GM12892 (cell line): ENCODE measurements at places on chromosomes 16 and 17.

- no peak for DNase-seq
These were observed 677 bp downstream of the P2RX1 start for GRCh38 chr17:3915581-3915994.

GRCh38 chr17:1360975-1361374 is 39.0 kb downstream of the YWHAE start:
- DNase-seq: no peak

GRCh38 chr16:16928532-16929109 is 542.1 kb downstream of the XYLT1 start:
- no peak for DNase-seq

DNA sequence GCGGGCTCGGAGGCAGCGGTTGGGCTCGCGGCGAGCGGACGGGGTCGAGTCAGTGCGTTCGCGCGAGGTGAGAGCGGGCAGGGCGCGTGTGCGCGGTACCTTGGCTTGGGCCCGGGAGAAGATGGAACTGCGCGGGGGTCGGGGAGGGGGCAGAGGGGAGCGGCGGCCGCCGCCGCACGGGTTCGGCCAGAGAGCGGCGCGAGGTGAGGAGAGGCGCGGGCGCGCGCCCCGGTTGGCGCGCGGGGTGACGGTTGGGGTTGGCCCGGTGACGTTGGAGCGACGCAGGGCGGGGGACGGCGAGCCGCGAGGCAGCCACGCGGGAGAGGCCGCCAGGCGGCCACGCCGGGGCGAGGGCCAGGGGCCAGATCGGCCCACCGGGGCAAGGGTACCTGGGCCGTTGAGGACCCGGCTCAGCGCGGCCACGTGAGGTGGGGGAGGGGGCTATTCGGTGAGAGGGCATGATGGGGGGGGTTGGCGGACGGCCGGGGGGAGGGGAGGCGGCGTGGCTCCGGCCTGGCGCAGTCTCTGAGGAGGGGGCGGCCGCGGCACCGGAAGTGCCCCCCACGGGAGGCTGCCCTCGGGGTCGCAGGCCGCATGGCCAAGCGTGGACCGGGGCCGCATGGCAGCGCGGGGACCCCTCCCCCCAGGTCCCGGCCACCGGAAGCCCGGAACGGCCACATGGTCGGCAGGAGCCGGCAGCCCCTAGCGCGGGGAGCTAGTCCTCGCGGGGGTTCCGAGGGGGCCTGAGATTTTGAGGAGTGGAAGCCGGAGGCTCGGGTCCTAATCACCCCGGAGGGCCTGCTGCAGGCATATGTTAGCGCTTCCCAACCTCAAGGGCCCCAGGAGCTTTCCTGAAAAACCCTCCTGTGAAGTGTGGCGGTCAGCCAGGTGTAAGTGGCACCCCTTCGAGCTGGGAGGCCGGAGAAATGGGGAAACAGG is 527 bp downstream of the EIF5A start:
- DNase-seq: no peak

GRCh38 chr16:62832214-62832613 is 796.0 kb upstream of the CDH8 start:
- DNase-seq: no peak

DNA sequence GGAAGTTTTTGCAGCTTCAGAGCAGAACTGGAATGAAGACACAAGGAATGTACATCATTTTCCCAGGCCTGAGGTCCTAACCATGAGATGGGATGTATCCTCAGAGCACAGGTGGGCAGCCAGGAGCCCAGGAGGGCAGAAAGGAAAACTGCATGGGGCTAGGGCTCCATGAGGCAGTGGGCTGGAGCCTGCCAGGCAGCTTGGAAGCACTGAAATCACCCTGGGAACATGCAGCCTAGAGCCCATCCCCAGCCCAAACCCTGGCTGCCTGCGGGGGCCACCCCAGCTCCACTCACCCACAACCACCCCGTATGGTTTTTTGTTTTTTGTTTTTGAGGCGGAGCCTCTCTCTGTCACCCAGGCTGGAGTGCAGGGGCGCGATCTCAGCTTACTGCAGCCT is 86.2 kb upstream of the SIAH1 start:
- DNase-seq: no peak

DNA sequence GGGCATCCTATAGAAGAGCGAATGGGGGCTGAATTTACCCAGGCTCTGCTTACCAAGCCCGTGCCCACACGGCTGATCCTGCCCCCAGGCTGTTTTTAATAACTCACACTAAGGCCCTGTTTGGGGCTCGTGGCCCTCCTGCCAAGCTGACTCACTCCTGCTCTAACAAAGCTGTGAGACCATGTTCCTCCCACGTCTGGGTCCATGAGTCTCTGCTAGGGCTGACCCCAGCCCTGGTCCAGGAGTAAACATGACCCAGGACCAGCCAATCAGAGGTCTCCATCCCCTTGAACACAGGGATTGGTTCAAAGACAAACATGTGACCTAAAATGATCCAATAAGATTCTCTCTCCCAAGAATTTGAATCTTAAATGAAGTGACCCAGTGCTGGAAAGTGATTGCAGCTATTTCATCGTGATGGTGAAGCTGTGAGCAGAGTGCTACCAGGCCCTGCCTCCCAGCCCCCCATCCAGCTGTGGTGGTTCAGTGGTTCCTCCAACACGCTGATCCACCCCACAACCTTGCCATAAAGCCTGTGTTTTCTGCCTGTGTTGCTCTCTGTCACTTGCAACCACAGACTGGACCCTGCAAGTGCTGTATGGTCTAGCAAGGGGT is 57.2 kb downstream of the C16orf82 start:
- no peak for DNase-seq

GRCh38 chr17:34671191-34671590 is 91.8 kb downstream of the TMEM132E start:
- DNase-seq: no peak

DNA sequence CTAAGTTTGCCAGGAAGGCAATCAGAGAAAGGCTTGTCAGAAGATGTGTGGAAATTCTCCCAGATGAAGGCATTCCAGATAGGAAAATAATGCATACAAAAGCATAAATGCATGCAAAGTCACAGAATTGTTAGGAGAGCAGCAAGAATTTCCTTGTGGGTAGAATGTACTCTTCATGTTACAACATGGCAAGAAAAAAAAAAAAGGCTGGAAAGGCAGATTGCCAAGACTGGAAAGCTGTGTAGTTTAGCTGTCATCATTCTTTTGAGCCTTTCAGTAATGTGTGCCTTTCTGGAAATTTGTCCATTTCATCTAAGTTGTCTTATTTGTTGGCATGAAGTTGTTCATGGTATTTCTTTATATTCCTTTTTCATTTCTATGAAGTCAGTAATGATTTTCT is 71.0 kb upstream of the EFCAB3 start:
- DNase-seq: no peak

- DNase-seq: no peak
These were observed 12.7 kb downstream of the KRT12 start for GRCh38 chr17:40854175-40854814.

GRCh38 chr17:3029213-3029913 is 34.0 kb downstream of the OR1D5 start:
- DNase-seq: no peak

- no peak for DNase-seq
These were observed 17.1 kb upstream of the CBFA2T3 start for GRCh38 chr16:88993946-88994600.

DNA sequence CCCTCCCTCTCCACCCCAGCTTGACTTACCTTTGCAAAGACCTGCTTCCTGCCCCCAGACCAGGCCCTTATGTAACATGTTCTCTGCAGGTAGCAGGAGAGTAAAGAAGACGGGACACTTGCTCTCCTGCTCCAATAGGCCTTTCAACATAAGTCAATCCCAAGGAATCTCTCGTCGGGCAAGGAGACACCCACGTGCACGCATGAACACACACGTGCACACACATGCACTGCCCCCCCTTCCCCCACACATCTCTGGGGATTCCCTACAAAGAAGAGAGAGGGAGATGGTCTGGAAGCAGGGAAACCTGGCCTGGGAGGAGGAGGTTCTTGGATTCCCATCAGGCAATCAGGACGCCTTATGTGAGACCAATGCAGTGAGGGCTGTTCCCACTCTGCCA is 41.4 kb downstream of the ABCC12 start:
- DNase-seq: no peak

- DNase-seq: no peak
These were observed 28.3 kb downstream of the VPS35L start for GRCh38 chr16:19583665-19584300.

DNA sequence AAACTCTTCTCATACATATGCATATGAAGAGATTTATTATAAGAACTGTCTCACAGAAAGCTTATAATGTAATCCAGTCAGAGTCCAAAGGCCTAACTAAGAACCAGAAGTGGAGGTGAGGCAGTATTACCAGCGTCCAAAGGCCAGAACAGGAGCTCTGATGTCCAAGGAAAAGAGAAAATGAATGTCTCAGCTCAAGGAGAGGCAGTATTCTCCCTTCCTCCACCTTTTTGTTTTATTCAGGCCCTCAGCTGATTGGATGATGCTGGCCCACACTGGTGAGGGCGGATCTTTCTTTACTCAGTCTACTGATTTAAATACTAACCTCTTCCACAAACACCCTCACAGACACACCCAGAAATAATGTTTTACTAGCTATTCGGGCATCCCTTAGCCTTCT is 43.4 kb downstream of the FBXL20 start:
- DNase-seq: no peak

DNA sequence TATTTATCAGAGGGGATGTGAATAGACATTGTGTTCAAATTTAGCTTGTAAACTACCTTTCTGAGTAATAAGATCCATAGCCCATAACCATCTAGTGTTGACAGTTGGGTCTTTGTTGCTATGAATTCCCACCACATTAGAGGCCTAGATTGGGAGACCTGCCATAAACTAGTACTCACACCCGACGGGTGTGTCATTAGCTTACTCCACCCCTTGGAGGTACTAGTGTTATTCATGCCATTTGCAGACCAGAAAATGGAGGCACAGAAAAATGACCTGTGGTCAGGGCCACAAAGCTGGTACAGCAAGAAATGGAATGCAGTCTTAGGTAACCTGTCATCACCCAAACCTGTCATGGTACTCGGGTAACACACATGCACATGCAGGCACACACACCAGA is 41.3 kb upstream of the BCAR1 start:
- no peak for DNase-seq

- DNase-seq: no peak
These were observed 27.1 kb upstream of the ANKFN1 start for GRCh38 chr17:56125830-56126819.

- DNase-seq: peak; percentile 89
These were observed 832 bp upstream of the SRRM2 start for GRCh38 chr16:2751577-2752034.

- no peak for DNase-seq
These were observed 45.5 kb downstream of the CYTH1 start for GRCh38 chr17:78736526-78737079.
